Breast epithelium (tissue), 4 donors: ENCODE measurements at places on chromosomes 7 and 10. TPM values are rescaled to one million over a fixed set of nuclear protein-coding genes. Genes with fewer than 3 reads are reported as not detected.

Gene LHFPL3
- total RNA-seq = not detected

Gene UPK3B
- 5.9 TPM for total RNA-seq

Gene PMS2
- 16.5 TPM for total RNA-seq

Gene EN2
- total RNA-seq = 0.33 TPM

Gene HKDC1
- 0.15 TPM for total RNA-seq

Gene SORCS1
- total RNA-seq = 0.73 TPM

DNA sequence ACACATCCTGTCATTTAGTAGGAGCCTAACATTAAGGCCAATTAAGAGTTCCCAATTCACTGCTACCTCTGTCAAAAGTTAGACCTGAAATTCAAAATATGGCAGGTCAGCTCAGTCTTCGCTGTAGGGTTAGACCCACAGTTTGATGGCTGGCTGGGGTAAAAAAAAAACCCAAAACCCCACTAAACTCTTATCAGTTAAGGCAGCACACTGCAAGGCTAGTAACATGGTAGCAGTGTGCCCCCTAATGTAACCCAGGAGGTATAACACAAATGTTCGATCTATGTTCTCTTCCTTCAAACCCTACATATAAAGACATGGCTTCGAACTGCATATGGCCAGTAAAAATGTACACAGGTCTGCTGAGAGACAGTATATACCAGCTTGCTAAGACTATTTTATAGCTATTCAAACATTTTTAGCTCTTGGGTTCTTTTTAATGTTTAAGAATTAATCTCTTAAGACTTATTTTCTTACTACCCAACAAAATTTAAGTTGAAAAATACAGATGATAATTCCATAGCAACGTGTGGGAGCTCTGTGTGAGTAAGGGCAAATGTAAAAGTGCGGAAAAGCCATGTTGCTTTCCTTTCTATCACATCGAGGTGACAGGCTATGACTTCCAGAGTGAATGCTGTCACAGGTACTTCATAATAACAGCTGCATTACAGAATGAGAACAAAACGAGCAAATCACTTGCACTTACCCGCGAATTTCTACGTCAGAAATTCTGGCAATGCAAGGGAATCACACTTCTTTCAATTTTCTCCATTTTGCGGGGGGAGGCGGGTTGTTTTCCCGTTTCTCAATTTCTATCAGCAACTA, 168.4 kb upstream of the IMMP2L start:
- H3K27me3 ChIP-seq = no peaks in the 10 kb centered on the region
- DNase-seq = no peak
- H3K27ac ChIP-seq = no peak overlapping the region
- H3K36me3 ChIP-seq = peaks cover 6% of the 10 kb centered on the region
- H3K4me1 ChIP-seq = no peaks in the 10 kb centered on the region
- H3K4me3 ChIP-seq = no peak overlapping the region

- peak overlapping the region; percentile 95 for H3K27ac ChIP-seq
- peak; percentile 79 for DNase-seq
- H3K36me3 ChIP-seq = no peaks in the 10 kb centered on the region
- H3K4me3 ChIP-seq = peak overlapping the region; percentile 53
- H3K4me1 ChIP-seq = peaks cover 4% of the 10 kb centered on the region
These were observed 8.8 kb upstream of the GET4 start for GRCh38 chr7:867406-868188.

DNA sequence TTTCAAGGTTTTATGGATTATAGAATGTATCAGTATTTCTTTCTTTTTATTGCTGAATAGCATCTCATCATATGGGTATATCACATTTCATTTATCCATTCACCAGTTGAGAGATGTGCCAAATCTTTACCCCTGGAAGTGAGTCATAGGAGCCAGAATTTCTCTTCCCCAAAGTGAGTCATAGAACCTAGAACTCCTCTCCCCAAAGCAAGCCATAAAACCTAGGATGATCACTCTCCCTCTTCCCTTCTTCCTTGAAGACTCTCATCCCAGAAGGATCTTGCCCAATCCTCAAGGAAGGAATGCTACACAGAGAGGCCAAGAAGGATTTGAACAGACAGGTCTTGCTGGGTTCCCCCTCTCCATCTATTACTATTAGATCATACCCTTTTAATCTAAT, 199.9 kb downstream of the EVX1 start:
- H3K27ac ChIP-seq = no peak overlapping the region
- DNase-seq = no peak
- no peak overlapping the region for H3K4me3 ChIP-seq
- no peaks in the 10 kb centered on the region for H3K36me3 ChIP-seq
- H3K27me3 ChIP-seq = no peaks in the 10 kb centered on the region

GRCh38 chr10:126433351-126433750, 45.1 kb upstream of the ADAM12 start:
- no peaks in the 10 kb centered on the region for H3K4me1 ChIP-seq
- no peak overlapping the region for H3K4me3 ChIP-seq
- no peak for DNase-seq
- H3K36me3 ChIP-seq = no peaks in the 10 kb centered on the region
- H3K27ac ChIP-seq = no peak overlapping the region

GRCh38 chr7:25031432-25031831, 51.5 kb upstream of the OSBPL3 start:
- no peaks in the 10 kb centered on the region for H3K27me3 ChIP-seq
- H3K27ac ChIP-seq = no peak overlapping the region
- DNase-seq = no peak
- H3K4me3 ChIP-seq = no peak overlapping the region

- H3K27me3 ChIP-seq = no peaks in the 10 kb centered on the region
- H3K36me3 ChIP-seq = no peaks in the 10 kb centered on the region
- no peak for DNase-seq
- no peaks in the 10 kb centered on the region for H3K4me1 ChIP-seq
- H3K4me3 ChIP-seq = no peak overlapping the region
These were observed 45.7 kb downstream of the ATXN7L1 start for GRCh38 chr7:105830405-105831301.

- H3K27me3 ChIP-seq = no peaks in the 10 kb centered on the region
- no peak overlapping the region for H3K27ac ChIP-seq
- H3K36me3 ChIP-seq = no peaks in the 10 kb centered on the region
These were observed 126.9 kb downstream of the TCF7L2 start for GRCh38 chr10:113076949-113077348.

DNA sequence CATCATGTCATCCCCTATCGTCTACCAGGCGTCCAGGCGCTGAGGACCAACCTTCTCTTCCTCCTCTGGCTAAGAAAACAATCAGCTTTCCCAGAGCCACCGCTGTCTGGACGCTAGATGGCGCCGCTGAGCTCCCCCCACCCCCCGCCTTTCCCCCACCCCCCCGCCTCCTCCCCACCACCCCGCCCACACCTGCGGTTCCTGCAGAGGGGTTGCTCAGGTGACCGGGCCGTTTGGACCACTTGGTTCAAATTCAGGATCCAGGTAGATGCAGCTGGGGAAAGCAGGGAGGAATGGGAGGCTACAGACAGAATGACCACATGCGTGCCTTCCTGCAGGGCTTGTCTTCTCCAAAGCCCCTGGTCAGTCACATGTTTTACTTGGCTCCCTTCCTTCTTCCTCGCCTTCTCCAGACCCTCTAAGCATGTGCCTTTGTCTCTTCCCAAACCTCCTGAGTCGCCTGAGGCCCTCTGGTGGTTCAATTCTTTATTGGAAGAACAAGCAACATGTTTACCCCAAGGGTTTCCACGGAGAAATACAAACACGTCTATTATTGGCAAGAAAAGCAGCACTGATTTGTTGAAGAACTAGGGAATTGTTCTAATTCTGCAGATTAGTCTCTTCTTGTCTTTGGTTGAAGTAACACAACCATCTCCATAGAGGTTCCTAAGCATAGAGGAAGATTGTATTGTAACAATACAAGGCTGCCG, 24.7 kb downstream of the AOC1 start:
- no peak for DNase-seq
- H3K4me1 ChIP-seq = no peaks in the 10 kb centered on the region
- no peak overlapping the region for H3K4me3 ChIP-seq
- H3K27me3 ChIP-seq = no peaks in the 10 kb centered on the region
- peak overlapping the region; percentile 70 for H3K27ac ChIP-seq
- no peaks in the 10 kb centered on the region for H3K36me3 ChIP-seq
